ENCODE measurements at places on chromosomes 6 and 20.
A peak's percentile ranks its signal among the peaks of the same experiment; 100 is the strongest.

DNA sequence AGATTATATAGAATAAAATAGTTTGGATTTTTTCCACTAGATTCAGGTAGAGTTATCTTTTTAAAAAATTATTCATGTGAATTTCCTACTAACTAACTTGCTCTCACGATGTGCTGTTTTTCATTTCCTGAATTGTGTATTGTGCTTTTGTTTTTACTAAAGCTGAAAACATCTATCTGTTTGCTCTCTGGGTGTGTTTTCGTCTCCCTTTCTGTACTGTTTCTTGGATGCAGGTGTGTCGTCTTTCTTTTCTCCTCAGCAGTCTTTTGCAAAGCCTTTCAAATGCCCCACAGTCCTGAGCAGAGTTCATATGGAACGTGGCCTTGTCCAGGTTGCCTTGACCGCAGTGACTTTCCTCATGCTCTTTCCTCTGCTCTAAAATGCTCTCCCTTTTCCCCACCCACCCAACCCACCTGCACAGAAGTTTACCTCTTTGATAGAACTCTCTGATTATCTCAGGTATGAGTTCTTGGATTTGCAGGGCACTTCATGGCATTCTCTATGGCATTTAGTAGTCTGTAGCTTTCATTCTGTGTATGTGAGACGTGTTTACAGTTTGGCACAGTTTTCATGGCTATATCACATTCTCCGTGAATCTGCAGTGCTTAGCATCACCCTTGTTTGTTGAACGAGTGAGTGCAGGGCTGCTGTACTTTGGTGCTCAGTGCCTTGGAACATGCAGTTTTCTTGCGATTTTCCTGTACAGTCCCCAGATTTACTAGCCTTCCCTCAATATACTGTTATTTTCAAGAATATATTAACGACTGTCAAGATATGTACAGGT is 77.1 kb downstream of the FARS2 start:
- DNase-seq: no peak
- H3K4me1 ChIP-seq: peaks cover 26% of the 10 kb centered on the region
- H3K27ac ChIP-seq: no peak overlapping the region
- H3K27me3 ChIP-seq: no peaks in the 10 kb centered on the region
- H3K4me3 ChIP-seq: no peak overlapping the region

- no peaks in the 10 kb centered on the region for H3K36me3 ChIP-seq
- no peaks in the 10 kb centered on the region for H3K27me3 ChIP-seq
- no peak overlapping the region for H3K27ac ChIP-seq
- H3K4me3 ChIP-seq: no peak overlapping the region
- H3K4me1 ChIP-seq: no peaks in the 10 kb centered on the region
- no peak for DNase-seq
Observed at GRCh38 chr6:126959765-126960164, 158.7 kb upstream of the RSPO3 start.

GRCh38 chr6:168147205-168147738 is 68.3 kb upstream of the FRMD1 start:
- DNase-seq: no peak
- H3K4me3 ChIP-seq: no peak overlapping the region
- no peaks in the 10 kb centered on the region for H3K4me1 ChIP-seq
- H3K27me3 ChIP-seq: peaks cover 30% of the 10 kb centered on the region
- no peaks in the 10 kb centered on the region for H3K36me3 ChIP-seq

DNA sequence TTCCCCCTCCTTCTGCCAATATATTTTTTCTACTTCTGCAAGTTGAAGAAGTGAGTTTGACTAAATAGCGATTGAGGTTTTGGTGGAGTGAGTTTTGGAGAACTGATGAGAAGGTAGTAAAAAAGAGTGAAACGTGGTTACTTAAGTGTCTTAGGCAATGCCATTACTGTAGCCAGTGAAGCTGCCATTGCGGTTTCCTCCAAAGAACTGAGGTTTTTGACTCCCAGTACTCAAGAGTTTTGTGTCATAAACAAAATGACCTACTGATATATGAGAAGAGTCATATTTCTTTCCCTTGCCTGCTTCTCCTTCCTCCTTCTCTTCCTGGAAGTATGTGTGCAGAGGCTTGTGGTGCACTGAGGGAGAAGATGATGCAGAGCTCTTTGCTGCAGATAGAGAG is 554.5 kb upstream of the MAP3K7 start:
- no peak for DNase-seq
- no peak overlapping the region for H3K27ac ChIP-seq
- H3K36me3 ChIP-seq: no peaks in the 10 kb centered on the region
- no peaks in the 10 kb centered on the region for H3K4me1 ChIP-seq

DNA sequence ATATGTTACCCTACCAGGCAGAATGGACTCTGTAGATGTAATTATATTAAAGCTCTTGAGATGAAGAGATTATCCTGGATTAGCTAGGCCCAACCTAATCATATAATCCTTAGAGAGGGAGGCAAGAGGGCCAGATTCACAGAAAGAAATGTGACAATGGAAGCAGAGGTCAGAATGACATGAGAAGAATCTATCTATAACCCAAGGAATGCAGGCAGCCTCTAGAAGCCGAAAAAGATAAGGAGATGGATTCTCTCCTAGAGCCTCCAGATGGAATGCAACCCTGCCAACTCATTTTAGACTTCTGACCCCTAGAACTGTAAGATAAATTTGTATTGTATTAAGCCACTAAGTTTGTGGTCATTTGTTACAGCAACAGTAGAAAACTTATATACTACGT is 12.3 kb downstream of the PXT1 start:
- no peaks in the 10 kb centered on the region for H3K4me1 ChIP-seq
- no peak overlapping the region for H3K27ac ChIP-seq
- no peak overlapping the region for H3K4me3 ChIP-seq
- no peaks in the 10 kb centered on the region for H3K36me3 ChIP-seq

GRCh38 chr6:107115695-107116327 is 496 bp upstream of the BEND3 start:
- no peak for DNase-seq
- H3K4me3 ChIP-seq: peak overlapping the region; percentile 87
- peaks cover 21% of the 10 kb centered on the region for H3K4me1 ChIP-seq
- H3K36me3 ChIP-seq: no peaks in the 10 kb centered on the region
- no peaks in the 10 kb centered on the region for H3K27me3 ChIP-seq

DNA sequence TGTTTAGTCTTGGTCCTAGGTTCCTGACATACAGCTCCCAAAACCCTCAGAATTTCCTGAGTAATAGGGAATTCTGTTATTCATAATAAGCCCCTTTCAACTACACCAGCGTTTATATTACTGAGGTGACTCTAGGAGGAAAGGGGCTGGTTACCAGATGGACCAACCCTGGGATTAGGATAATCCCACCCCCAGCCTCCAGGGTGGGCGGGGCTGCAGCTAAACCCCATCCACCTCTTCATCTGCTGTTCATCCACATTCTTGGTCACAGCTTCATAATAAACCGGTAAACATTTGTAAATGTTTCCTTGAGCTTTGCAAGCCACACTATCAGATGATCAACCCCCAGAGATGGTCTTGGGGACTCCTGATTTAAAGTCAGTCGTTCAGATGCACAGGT is 38.3 kb downstream of the NINL start:
- no peak overlapping the region for H3K4me3 ChIP-seq
- no peaks in the 10 kb centered on the region for H3K36me3 ChIP-seq
- no peak for DNase-seq
- no peaks in the 10 kb centered on the region for H3K27me3 ChIP-seq
- H3K4me1 ChIP-seq: no peaks in the 10 kb centered on the region

GRCh38 chr6:33725891-33726673 is 14.6 kb upstream of the UQCC2 start:
- peaks cover 2% of the 10 kb centered on the region for H3K27me3 ChIP-seq
- H3K4me1 ChIP-seq: peaks cover 19% of the 10 kb centered on the region
- no peak for DNase-seq
- H3K4me3 ChIP-seq: no peak overlapping the region

DNA sequence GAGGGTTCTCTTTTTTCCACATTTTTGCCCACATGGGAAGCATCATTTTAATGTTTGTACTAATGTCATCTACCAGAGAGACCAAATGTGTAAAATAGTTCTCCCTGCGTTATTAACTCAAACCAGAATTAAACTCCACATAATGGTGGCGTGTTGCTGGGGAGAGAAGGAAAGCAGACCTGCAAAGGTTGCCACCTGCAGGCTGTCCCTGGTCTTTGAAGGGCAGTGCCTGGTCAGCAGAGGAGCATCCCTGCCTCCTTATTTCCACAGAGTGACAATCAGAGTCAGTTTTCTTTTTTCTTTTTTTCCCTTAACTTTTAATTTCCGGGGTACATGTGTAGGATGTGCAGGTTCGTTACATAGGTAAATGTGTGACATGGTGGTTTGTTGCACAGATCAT is 214.5 kb downstream of the TBX18 start:
- H3K4me3 ChIP-seq: no peak overlapping the region
- H3K36me3 ChIP-seq: no peaks in the 10 kb centered on the region
- no peak for DNase-seq
- no peak overlapping the region for H3K27ac ChIP-seq
- peaks cover 3% of the 10 kb centered on the region for H3K27me3 ChIP-seq
- H3K4me1 ChIP-seq: no peaks in the 10 kb centered on the region

DNA sequence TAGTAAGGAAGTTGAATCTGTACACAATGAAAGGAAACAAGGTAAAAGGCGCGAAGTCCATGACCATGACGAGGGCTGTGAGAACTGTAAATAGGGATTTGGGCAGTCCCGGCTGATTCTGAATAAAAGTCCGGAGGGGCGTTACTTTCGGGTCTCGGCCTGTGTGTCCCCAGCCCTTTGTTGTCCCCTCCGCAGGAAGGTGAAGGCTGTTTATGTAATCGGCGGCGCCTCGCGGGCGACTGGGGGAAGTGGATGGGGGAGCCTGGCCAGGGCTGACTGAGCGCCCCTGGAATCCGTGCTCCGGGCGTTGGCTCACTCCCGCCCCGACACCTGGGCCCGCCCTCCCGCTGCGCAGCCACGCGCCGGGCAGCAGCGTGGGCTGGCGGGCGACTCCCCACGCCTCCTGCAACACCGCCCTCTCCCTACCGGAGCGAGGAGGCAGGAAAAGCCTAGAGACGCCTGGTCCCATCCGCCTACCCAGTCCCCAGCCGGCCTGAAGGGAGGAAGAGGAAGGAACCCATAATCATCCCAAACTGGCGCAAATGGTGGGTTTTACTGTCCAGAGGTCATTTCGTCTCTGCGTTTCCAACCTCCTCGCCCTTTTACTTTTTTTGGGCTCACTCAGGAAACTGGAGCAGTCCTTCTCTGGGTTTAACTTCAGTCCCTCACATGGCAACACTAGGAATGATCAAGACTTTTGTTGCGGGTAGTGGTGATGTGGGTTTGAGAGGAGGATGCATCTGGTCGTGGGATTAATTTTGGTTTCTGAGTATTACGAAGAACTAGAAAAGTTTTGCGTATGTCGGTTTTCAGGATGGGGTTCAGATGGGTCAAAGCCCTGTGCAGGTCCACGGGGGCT is 12.1 kb downstream of the TRIM31 start:
- H3K4me3 ChIP-seq: peak overlapping the region; percentile 85
- no peaks in the 10 kb centered on the region for H3K36me3 ChIP-seq
- no peak overlapping the region for H3K27ac ChIP-seq
- peaks cover 17% of the 10 kb centered on the region for H3K27me3 ChIP-seq

GRCh38 chr6:129901910-129902309 is 40.8 kb upstream of the TMEM244 start:
- H3K27ac ChIP-seq: no peak overlapping the region
- H3K4me1 ChIP-seq: no peaks in the 10 kb centered on the region
- H3K27me3 ChIP-seq: no peaks in the 10 kb centered on the region
- H3K4me3 ChIP-seq: no peak overlapping the region

GRCh38 chr20:9499126-9499899 is 15.1 kb upstream of the LAMP5 start:
- no peaks in the 10 kb centered on the region for H3K4me1 ChIP-seq
- H3K27me3 ChIP-seq: no peaks in the 10 kb centered on the region
- H3K4me3 ChIP-seq: no peak overlapping the region
- no peaks in the 10 kb centered on the region for H3K36me3 ChIP-seq

- no peaks in the 10 kb centered on the region for H3K4me1 ChIP-seq
- H3K27ac ChIP-seq: no peak overlapping the region
- DNase-seq: no peak
- H3K4me3 ChIP-seq: no peak overlapping the region
- H3K36me3 ChIP-seq: no peaks in the 10 kb centered on the region
Observed at GRCh38 chr20:54524849-54525248, 49.5 kb downstream of the DOK5 start.

DNA sequence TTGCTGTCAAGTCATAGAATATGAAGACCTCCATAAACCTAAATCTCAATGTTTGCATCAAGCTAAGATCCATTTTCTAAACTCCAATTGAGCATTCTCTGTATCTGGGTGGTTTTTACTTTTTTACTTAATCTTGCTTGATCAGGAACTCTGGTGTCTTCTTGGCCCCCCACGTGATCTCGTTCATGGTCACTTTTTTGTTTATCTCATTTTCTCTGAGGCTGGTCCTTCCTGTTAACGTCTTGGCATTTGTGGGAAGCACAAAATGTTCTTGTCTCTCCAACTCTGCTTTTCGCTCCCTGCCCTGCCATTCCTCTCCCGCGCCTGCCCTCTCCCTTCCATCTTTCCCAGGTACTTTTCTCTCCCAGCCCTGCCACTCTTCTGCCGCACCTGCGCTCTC is 14.0 kb upstream of the MAPRE1 start:
- no peaks in the 10 kb centered on the region for H3K4me1 ChIP-seq
- no peak for DNase-seq
- no peak overlapping the region for H3K4me3 ChIP-seq

DNA sequence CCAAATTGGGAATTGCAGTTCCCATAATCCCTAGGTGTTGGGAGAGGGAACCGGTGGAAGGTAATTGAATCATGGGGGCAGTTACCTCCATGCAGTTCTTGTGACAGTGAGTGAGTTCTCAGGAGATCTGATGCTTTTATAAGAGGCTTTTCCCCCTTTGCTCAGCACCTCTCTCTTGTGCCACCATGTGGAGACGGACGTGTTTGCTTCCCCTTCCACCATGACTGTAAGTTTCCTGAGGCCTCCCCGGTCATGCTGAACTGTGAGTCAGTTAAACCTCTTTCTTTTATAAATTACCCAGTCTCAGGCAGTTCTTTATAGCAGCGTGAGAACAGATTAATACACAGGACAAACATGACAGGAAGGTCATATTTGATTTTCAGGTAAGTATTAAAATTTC is 25.3 kb upstream of the HECA start:
- peaks cover 71% of the 10 kb centered on the region for H3K4me1 ChIP-seq
- no peak overlapping the region for H3K4me3 ChIP-seq
- no peaks in the 10 kb centered on the region for H3K27me3 ChIP-seq

DNA sequence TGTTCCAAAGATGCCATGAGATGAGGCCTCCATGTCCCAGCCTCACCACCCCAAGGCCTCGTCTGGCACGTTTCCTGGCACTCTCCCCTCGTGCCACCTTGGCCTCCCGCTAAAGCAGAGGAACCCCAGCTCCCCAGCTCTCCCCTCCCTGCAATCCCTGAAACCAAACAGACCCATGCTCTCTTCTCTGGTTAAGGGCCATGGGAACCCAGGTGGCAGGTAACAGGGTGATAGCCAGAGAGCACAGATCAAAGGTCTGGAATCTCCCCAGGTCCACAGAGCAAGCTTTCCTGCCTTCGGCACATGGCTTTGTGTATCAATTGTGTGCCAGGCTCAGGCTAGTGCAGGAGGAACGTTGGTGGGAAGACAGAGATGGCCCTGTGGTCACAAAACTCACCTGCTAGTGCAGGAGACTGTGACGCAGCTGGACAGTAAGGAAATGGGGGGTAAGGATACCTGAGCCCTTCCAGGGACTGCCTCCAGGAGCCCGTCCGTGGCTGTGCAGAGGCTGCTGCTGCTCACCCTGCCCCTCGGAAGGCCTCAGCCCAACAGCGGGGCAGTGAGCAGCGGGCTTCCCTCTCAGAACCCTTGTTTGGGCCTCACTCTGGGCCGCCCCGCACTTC is 39.0 kb downstream of the MYH7B start:
- no peaks in the 10 kb centered on the region for H3K27me3 ChIP-seq
- peak overlapping the region; percentile 24 for H3K27ac ChIP-seq
- H3K4me3 ChIP-seq: no peak overlapping the region
- DNase-seq: no peak
- H3K36me3 ChIP-seq: peaks cover 35% of the 10 kb centered on the region

GRCh38 chr6:25576919-25577318 is 75.1 kb upstream of the SCGN start:
- peaks cover 10% of the 10 kb centered on the region for H3K36me3 ChIP-seq
- peaks cover 14% of the 10 kb centered on the region for H3K4me1 ChIP-seq
- no peaks in the 10 kb centered on the region for H3K27me3 ChIP-seq
- DNase-seq: no peak
- H3K27ac ChIP-seq: no peak overlapping the region

Measured in naive thymus-derived CD8-positive, alpha-beta T cell (primary cell).